Naive thymus-derived CD4-positive, alpha-beta T cell (primary cell): ENCODE measurements at places on chromosomes 3 and 15.

DNA sequence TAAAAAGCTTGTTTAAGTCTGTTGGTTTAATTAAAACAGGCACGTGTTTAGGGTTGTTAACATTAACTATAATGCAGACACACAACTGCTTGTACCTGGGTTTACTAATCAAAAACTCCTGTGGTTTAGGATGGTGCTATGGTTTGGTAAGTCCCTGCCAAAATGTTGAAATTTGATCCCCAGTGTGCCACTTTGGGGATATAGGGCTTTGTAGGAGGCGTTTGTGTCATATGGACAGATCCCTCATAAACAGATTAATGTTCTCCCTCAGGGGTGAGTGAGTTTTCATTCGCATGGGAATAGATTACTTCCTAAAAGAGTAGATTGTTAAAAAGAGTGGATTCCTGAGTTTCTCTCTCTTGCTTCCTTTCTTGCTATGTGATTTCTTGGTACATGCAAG, 18.7 kb upstream of the GK5 start:
- no peak for DNase-seq

GRCh38 chr3:25663347-25663868, 1.3 kb downstream of the TOP2B start:
- DNase-seq = peak; percentile 38

GRCh38 chr3:46162975-46163555, 45.0 kb downstream of the CCR1 start:
- DNase-seq = no peak

GRCh38 chr3:187011915-187012314, 81.6 kb downstream of the ST6GAL1 start:
- DNase-seq = no peak

DNA sequence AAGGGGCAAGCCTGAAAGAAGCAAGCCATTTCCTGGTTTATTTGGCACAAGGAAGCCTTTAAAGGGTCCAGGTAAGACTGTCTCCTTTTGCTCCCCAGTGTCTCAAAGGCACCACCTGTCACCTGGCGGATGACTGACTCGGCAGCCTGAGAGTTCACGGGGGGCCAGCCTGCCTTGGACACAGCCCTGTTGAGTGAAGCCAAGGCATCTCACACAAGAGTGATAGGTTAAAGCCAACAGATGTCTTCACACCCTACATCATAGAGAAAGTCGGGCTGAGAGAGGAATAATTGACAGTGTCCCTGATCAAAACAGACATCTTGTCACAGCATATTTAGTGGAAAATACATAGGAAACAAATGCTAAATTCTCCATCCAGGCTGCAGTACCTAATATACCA, 28.2 kb upstream of the LIPC start:
- DNase-seq = no peak

- DNase-seq = no peak
Measured at GRCh38 chr15:78315686-78316282, 16.4 kb upstream of the SKIC8 start.

DNA sequence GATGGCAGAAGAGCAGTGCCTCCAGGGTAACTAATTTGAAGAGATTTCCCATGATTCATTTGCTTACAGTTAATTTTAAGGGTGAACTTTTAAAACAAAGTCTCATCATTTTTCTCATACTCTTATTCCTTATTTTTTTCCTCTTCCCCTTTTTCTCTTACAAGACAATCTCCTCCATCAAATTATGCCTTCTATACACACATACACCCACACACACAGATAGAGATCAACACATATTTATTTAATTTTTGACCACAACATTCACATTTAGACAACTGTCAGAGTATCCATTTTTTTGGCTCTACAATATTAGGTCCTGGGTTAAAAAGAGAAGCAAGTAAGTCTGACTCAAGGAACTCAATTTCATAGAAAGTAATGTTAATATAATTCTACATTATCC, 37.6 kb downstream of the AAGAB start:
- no peak for DNase-seq

GRCh38 chr15:39511000-39511915, 69.6 kb upstream of the THBS1 start:
- no peak for DNase-seq

- no peak for DNase-seq
Measured at GRCh38 chr15:63040954-63041353, 1.6 kb upstream of the TPM1 start.

DNA sequence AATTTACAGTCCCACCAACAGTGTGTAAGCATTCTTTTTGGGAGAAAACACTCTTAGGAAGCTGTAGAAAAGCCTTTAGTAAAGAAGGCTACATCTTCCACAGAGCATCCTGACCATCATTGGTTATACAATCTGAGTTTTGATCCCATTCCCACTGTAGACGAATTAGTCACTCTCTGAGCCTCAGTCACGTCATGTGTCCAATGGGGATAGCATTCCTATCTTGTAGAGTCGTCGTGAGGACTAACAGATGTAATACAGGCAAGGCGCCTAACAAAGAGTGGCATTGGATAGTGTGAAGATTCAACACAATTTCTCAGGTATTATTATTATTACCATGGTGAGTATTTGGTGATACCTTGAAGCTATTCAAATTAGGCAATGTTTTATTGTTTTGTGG, 44.0 kb upstream of the ALDH1A3 start:
- no peak for DNase-seq

- DNase-seq = no peak
Measured at GRCh38 chr15:66294932-66295235, 1.5 kb downstream of the DIS3L start.

GRCh38 chr3:128079823-128080222, 27.6 kb downstream of the SEC61A1 start:
- DNase-seq = no peak

DNA sequence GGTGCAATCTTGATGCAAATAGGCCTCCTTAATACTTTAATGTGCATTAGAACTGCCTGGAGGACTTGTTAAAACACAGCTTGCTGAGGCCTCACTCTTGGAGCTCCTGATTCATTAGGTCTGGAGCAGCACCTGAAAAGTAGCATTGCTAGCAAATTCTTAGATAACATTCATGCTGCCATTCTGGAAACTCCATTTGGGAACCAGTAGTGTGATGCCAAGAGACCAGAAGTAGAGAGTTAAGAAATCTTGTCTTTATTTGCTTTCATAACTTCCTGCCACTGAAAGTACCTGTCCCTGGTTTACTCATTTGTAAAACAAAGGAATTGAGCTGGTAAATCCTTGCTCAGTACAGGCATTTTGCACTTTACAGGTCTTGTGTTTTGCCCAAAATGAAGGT, 72.0 kb downstream of the RAP2B start:
- DNase-seq = no peak

GRCh38 chr3:49017971-49018706, at the start of gene DALRD3:
TSS of gene DALRD3 (minus strand) at chr3:49018580. CDS start at chr3:49018564, 16 bp downstream.
- DNase-seq = no peak

GRCh38 chr15:52527911-52528563, 643 bp downstream of the MYO5A start:
- DNase-seq = peak; percentile 30

DNA sequence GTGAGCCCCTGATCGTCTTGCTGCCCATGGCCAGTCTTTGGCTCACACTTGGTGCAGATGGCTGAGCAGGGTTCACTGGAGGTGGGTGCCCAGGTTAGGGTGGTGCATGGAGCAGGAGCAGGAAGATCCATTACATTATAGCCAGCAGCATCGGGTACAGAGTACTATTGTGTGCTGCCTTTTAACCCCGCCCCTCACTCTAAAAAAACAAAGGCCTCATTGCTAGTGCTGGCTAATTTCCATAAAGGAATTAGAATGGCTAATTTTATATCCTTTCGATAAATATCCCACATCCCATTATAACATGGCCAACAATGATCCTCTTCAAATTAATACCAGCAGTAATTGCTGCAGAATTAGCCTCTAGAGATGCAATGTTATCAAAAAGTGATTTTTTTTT, 45.8 kb upstream of the PPP4R2 start:
- no peak for DNase-seq

DNA sequence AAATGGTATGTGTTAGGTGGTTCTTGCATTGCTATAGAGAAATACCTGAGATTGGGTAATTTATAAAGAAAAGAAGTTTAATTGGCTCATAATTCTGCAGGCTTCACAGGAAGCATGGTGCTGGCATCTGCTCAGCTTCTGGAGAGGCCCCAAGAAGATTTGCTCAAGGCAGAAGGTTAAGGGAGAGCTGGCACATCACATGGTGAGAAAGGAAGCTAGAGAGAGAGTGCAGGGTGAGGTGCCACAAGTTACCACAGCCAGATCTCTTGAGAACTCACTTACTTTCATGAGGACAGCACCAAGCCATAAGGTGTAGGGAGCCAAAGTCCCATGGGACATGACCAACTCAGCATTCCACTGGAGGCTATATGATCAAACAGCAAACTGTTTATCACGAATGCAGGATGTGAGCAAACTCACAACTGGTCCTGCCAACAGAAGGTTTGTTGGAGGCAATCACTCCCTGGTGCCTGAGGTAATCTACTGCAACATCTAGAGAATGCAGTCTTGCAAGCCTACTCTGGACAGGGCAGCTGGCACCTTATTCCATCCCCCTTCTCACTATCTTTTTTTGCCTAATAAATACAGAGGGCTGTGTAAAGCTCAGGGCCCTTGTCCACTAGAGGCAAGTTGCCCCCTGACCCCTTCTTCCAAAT, 28.1 kb upstream of the CCR2 start:
- DNase-seq = no peak

DNA sequence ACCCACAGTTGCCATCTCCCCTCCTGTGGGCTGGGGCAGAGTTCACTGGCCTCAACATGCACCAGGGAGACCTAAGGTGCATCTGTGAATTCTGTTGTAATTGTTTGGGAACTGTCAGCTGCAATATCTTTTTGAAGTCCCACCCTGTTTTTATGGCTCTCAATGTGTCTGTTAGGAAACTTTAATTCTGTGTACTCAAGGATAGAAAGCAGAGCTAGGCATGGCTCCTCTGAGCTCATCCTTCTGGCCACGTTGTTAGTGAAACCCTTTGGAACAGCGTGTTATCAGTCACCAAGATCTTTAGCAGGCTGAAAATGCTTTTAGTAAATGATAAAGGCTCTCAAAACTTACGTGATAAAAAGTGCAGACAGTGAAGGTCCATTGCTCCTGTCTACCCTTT, 33.6 kb upstream of the MTMR10 start:
- DNase-seq = no peak

GRCh38 chr3:103440539-103441203, 1005.9 kb downstream of the ZPLD1 start:
- DNase-seq = no peak

DNA sequence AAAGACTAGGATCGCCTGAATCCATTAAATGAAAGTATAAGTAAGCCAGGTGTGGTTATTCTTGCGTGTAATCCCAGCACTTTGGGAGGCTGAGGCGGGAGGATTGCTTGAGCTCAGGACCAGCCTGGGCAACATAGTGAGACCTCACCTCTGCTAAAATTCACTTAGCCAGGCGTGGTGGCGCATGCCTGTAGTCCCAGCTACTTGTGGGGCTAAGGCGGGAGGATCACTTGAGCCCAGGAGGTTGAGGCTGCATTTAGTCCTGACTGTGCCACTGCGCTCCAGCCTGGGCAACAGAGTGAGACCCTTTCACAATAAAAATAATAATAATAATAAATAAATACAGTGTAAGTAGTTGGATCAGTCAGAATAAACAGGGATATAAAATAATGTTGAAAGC, 25.5 kb upstream of the HYKK start:
- no peak for DNase-seq

DNA sequence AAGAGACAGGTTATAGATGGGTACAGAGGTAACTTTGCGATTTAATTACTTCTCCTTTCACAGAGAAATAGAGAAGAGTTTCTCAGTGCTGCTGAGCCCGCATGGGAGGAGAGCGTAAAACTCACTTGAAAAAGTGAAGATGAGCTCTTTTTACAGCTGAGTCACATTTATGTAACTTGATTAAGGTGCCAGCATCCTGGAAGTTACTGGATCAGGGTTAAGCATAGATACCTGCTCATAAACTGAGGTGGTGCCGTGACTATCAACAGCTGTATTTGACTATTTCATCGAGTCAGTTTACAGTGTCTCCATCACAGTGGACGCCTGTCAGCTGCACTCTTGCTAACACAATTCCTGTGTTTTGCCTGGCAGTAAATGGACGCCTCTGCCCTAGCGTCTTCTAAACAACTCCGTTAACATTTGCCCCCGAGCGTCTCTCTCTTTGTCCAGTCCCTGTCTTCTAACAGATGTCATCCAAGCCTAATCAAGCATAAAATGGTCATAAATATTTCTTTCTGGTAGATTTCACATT, 414.6 kb downstream of the FOXP1 start:
- no peak for DNase-seq

GRCh38 chr3:106587551-106587950, 718.7 kb upstream of the CBLB start:
- no peak for DNase-seq

GRCh38 chr3:30631243-30631904, 25.0 kb downstream of the TGFBR2 start:
- DNase-seq = no peak

DNA sequence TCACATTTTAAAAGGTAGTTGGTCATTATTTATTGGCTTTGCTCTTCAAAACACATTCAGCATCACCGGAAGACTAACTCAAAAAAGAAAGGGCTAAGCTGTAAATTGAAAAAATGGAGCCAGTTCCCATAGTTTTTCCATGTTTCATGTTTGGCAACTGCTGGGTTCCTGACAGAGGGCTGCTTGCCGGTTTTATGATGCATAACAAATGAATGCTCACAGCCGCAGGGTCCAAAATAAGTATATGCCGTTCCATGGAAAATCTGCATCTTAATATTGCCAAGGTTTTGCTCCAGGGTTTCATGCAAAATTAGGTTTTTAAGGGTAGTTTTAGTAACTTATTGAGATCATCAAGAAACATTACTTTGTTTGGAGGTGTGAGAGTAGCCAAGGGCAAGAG, 15.8 kb downstream of the SLC12A1 start:
- no peak for DNase-seq

DNA sequence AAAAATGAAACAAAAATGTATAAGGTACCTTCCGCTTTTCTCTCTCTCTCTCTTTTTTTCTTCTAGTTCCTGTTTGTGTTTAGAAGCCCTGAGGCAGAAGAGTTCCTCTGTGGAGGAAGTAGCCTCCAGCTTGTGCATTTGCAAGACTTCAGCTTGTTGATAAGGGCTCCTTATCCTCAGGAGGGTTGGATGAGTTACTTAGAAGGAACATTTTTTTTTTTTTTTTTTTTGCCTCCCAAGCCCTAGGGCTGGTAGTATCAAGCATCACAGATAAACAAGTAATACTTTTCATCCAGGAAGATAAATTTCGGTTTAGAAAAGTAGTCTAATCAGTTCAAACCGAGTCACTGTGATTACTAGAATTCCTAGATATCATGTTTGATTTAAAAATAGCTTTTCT, 91.0 kb upstream of the CBLB start:
- DNase-seq = no peak

- no peak for DNase-seq
Measured at GRCh38 chr3:143975554-143976152, 4.0 kb downstream of the DIPK2A start.

- DNase-seq = peak; percentile 17
Measured at GRCh38 chr3:45507820-45508317, 86.7 kb upstream of the LIMD1 start.

GRCh38 chr3:134087060-134087974, 57.6 kb upstream of the SLCO2A1 start:
- no peak for DNase-seq

DNA sequence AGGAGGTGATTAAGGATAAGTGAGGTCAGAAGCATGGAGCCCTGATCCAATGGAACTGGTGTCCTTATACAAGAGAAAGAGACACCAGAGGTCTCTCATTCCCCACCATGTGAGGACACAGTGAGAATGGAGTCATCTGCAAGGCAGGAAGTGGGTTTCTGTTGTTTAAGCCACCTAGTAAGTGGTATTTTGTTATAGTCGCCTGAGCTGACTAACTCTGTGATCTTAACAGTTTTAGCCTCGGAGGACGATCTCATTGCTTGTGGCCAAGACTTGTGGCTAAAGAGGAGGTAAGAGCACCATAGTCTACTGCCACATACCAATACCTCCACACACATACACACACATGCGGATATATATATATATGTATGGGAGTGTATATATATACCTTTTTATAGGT, 73.8 kb downstream of the MCTP2 start:
- no peak for DNase-seq
